ENCODE measurements at places on chromosomes 1 and 21.

DNA sequence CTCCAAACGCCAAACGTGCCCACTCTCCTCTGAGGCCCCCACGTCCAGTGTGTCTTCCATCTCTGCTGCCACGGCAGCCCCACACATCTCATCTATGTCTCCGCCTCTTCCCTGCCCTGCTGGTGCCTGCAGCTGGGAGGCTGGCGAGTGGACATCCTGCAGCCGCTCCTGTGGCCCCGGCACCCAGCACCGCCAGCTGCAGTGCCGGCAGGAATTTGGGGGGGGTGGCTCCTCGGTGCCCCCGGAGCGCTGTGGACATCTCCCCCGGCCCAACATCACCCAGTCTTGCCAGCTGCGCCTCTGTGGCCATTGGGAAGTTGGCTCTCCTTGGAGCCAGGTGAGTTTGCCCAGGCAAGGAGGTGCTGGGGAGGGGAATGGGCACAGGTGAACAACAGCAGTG is 8.6 kb downstream of the ADAMTSL4 start:
- DNase-seq: no peak

GRCh38 chr1:55286856-55287602 is 71.9 kb upstream of the USP24 start:
- no peak for DNase-seq

DNA sequence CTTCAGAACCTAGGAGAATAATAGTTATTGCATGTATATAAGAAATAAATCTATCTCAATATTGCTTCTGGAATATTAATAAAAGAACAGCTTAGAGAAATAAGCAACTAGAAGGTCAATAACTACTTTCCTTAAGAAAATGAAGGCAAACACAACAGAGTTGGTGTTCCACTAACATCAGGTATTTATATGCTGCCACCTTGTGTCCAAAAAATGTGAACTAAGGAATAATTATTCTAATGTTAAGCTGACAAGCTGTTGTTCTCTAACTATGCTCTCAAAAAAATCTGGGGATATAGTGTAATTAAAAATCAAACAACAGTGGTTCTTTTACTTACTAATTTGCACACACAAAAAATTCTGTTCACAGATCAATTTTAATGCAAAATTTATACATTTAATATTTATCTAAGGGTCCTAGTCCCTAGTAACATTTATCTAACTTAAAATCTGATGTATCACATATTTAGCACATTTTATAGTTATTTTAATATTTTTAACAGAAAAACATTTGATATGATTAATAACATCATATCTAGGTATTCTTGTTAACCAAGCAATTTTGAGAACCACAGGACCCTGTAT is 39.6 kb downstream of the UCHL5 start:
- DNase-seq: no peak

DNA sequence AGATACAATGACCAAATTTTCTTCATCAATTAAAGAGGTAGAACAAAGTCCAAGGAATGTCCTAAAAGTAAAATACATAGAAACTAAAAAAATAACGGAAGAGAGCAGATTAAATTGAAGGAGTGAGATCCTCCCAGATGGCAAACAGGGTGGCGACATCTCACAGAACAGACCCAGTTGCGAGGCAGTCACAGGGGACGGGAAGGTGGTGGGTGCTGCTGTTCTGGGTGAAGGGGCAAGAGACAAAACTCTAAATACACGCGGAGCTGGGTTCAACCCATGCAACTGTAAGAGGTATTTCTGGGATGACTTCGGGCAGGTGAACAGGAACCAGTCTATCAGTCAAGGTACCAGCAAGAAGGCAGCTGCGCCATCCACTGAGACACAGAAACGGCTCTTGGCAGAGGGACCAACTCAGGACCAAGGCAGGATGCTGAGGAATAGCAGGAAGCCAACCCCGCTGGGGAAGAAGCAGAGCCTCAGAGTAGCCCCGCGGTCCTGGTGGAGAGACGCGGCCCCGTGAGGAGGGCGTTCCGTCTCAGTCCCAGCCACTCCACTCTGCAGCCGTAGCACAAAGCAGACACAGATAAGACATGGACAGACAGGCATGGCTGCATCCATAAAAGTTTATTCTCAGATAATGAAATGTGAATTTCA is 32.2 kb downstream of the WDR4 start:
- DNase-seq: no peak

DNA sequence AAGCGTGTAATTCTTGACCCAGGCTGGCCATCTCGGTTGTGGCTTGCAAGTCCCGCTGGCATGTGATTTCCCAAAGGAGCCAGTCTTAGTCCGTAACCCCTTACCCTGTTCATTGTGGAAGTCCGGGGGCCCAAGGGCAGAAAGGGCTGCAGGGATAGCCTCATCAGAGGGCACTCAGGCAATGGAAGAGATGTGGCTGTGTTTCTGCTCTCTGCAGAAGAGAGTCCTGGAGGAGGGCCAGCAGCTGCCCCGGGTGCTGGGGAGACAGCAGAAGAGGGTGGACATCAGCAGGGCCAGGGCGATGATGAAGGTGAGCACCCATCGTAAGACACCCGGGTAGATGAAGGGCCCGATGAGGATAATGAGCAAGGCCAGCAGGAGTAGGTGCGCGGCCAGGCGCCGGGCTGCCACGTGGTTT is 830 bp downstream of the RNF186 start:
- DNase-seq: no peak

DNA sequence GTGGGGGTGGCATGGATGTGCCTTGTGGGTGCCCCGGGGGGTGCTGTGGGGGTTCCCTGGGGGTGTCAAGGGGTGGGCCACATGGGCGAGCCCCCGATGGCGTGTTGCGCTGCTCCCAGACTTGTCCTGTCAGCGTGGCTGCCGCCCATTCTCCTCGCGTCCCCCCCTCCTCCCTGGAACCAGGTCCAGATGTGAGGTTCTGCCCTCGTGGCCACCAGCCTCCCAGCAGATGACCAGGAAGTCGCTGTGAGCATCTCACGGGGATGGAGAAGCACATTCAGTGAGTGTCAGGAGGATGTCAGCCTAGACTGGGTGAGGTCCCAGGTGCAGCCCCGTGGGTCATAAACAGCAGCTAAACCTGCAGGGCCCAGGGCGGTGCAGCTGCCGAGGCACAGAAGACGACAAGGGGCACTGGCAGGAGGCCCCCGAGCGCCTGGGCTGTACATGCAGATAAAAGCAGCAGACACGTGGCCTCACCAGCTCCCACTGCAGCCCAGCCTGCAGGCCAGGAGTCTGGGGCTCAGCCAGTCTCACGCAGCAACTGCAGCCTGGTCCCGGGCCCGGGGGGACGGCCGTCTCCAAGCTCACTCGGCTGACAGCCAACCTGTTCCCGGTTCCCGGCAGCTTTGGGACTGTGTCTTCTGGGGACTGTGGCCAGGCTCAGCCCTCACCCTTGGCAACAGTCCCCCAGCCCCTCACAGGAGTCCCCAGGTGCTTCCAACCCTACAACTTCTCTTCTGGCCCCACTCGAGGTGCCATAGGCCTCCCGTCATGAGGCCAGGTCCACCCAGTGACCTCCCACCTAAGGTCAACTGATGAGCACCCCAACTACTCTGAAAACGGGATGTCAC is 17.5 kb upstream of the COL6A2 start:
- no peak for DNase-seq

DNA sequence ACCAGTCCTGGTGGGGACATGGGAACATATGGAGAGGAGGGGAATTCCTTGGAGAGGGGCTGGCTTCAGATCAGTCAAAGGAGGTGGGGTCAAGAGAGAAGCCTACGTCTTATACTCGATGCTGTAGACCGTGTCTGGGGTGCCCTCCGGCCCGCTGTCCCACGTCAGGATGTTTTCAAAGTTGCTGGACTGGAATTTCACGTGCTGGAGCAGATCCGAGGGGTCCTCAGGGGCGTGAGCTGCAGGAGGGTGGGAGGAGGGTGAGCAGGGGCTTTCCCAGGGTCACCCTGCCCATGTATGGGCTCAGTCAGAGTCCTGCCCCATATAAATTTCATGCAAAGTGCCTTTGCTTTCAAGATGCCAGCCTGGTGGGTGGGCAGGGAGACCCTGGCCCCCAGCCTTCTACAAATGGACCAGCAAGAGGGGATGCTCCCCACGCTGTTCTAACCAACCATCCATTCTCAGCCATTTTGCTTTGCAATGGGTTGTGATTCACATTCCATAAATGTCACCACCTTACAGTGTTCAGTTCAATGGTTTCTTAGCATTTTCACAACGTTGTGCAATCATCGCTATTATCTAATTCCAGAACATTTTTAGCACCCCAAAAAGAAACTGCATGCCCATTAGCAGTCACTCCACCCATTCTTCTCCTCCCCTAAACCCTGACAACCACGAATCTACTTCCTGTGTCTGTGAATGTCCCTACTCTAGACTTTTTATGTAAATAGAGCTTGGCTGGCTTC is 4.3 kb downstream of the IL22RA1 start:
- DNase-seq: no peak

GRCh38 chr1:56432166-56432971 is 147.0 kb downstream of the PLPP3 start:
- no peak for DNase-seq

DNA sequence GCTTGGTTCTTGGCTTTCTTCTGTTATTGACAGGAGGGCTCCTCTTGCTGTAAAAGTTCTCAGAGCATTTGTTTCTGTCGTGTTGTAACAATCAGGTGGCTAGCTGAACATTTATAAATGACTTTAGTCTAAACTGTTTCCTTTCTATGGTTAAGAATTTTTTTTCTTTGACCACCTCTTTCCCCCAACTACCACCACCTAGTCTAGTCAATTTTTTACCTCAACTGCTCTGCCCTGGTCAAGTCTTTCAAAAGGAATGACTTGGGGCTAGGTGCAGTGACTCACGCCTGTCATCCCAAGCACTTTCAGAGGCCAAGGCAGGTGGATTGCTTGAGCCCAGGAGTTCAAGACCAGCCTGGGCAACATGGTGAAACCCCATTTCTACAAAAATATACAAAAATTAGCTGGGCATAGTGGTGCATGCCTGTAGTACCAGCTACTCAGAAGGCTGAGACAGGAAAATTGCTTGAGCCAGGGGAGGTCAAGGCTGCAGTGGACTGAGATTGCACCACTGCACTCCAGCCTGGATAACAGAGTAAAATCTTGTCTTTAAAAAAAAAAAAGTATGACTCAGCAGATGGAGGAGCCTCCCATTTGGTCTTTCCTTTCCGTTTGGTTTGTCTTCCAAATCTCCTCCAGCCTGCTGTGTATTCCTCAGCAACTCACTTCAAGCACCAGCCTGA is 40.7 kb downstream of the MAP3K21 start:
- peak; percentile 5 for DNase-seq

DNA sequence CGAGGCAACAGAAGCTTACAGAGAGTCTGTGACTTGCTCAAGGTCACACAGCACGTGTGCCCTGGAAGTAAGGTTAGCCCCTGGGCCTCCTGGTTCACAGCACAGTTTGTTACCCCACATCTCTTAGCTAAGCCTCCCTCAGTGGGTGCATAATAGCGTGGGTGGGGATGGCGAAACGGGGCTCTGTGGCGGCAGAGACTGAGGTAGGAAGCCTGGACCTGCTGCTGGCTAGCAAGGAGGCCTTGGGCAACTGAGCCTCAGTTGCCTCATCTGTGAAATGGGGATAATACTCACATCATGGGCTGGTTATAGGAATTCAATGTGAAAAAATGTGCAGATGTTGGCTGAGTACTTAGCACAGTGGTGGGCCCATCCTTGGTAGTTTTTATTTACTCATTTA is 596 bp downstream of the PADI4 start:
- DNase-seq: no peak

DNA sequence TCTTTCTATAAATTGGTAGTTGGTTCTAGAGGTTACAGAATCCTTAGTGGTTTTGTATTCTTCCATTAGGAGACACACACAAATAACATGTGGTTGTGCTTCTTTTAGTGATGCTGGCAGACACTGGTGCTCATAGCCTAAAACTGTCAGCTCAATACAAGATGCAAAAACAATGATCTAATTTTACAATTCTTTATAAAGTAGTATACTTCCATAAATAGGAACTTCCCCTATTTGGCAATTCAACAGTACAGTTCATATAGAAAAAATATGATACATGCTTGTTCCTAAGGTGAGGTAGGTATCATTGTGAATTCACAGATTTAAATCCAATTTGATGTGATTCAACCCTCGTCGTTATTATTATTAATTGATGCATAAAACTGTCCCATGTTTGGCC is 20.8 kb upstream of the CCDC17 start:
- no peak for DNase-seq

GRCh38 chr1:54237586-54237985 is 37.6 kb downstream of the MRPL37 start:
- DNase-seq: no peak

GRCh38 chr1:110780600-110781484 is 92.1 kb upstream of the CD53 start:
- no peak for DNase-seq

DNA sequence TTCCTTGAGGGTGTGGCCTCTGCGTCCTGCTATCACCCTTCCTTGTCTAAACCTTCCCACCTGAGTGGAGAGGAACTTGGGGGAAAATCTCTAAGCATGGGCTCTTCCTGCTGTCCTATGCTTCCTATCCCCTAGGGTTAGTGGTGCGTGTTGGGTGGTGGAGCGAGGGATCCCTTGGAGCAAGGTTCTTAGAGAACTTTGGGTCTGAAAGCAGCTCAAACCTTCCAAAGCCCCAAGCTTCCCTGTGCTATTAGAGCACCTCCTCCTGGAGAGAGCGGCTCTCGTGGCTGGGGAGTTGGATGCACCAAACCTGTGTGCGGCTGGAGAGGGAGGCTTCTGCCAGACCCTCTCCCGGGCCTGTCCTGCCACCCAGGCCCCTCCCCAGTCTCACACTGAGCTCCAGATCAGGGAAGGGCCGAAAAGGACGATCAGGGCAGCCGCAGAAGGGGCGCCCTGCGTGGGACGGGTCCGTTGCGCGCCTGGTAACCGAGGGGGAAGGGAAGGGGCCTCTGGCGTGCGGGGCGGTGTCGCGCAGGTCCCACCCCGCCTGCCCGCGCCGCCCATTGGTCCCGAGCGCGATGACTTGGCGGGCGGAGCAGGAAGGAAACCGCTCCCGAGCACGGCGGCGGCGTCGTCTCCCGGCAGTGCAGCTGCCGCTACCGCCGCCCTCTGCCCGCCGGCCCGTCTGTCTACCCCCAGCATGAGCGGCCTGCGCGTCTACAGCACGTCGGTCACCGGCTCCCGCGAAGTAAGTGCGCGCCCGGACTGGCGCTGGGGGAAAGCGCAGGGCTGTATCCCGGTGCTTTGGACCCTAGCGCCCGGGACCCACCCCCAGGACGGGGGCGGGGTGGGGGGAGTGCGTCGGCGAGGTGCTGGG is at the start of gene SH3BGRL3:
TSS of gene SH3BGRL3 (plus strand) at position 631 of the 877 bp plus-strand sequence. CDS start at position 701, 70 bp downstream.
- DNase-seq: no peak

DNA sequence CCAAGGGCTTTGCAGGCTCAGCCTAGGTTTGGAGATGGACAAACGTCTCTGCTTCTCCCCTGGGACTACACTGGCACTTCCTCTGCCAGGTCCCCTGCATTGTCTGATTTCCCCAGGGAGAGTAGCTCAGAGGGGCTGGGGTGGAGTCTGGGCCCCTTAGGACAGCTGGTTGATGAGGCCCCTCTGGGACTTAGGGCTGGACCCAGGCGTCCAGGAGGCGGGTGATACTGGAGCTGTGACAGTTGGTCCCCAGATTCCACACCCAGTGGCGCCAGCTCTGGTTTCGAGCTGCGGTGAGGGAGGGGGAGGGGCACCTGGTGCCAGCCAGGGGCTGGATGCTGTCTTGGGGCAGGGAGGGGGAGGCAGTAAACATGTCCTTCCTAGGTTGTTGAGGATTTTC is 7.4 kb upstream of the MEX3A start:
- DNase-seq: no peak
